ENCODE measurements at places on chromosomes 4 and X.

DNA sequence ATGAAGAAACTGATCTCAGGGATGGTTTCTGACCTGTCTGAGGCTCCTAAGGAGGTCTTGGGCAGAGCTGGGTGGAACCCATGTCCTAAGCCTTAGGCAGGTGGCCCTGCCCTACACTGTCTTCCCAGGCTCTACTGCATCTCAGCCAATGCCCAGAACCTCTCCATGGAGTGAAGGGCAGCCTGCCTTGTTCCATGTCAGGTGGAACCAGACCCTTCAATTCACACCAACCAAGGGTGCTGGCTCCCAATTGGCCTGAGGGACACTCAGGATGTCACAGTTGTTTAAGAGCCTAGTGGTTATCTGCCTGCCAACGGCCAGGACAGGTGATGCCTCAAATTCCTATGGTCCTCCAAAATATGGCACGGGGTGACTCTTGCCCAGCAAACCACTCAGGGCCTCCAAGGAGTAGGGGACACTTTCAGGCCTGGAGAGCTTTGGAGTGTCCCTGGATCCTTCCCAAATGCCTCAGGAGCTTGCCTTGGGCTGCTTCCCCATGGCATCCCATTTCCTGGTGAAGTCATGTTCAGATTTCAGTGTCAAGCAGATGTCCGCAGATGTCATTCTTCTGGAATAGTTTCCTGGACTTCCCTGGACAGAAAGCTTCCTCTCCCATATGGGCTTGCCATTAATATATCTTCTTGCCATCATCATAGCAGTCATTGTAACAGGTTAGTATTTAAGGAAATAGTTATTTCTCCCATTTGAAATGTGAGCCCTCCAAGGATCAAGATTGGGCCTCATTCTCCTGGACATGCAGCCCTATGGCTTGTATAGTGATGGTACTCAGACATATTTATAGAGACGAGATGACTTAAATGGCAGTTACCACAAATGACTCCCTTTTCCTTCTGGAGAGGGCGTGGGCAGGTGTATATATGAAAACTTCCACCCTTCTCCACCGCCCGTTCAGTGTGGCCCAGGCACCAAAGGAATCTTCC is 67.1 kb downstream of the MED28 start:
- no peak for DNase-seq

DNA sequence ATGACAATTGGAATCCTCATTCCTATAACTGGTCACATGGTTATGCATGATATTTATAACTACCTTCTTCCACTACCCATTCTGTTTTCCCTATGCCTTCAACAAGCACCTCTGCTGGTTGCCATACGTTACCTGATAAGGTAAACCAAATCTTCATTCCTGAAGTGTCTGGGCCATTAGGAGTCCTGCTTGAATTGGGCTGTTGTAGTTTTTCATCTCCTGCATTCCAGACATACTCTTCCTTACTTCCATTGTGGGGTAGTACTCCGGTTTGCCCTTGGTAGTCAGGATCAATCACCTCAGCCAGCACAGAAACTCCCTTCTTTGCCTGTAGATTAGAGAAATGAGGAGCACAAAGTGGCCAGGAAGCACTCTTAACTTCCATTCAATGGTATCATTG is 109.1 kb upstream of the LANCL3 start:
- DNase-seq = no peak

DNA sequence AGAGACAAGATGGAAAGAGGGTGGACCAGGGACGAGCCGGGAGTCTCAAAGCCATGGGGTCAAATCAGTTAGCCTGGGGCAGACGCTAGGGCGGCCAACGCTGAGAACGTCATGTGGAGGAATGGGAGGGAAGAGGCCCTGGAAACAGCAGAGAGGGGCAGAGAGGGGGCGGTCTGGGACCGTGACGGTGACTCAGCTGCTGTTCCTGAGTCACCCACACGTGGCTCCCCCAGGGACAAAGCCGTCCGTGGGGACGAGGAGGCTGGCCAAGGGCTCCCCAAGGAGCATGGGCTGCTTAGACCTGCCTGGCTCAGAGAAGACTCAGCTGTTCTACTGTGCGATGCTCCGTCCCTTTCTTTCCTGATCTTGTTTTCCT is 108.4 kb upstream of the LRPAP1 start:
- no peak for DNase-seq

GRCh38 chr4:93480452-93480851 is 348.1 kb upstream of the ATOH1 start:
- DNase-seq = no peak

DNA sequence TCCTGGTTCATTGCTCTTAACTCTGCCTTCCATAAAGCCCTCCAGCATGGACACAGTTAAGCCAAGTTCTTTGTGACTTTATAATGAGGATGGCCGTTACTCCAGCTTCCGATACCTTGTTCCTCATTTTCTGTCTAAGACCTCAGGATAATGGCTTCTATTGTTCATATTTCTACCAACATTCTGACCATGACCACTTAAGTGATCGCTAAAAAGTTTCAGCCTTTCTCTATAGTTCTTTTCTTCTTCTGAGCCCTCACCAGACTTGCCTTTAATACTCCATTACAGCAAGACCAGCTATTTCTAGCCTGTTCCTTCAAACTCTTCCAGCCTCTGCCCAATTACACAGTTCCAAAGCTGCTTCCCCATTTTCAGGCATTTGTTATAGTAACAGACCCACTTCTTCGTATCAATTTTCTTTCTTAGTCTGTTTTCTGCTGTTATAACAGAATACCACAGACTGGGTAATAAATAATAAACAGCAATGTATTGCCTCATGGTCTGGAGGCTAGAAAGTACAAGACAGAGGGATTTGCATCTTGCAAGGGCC is 12.3 kb downstream of the RNF175 start:
- DNase-seq = no peak

- DNase-seq = peak; percentile 30
These were observed 214.0 kb upstream of the UGT8 start for GRCh38 chr4:114384629-114385028.

GRCh38 chrX:103774070-103774642 is 2.5 kb upstream of the PLP1 start:
- DNase-seq = no peak

- no peak for DNase-seq
These were observed 6.1 kb downstream of the RPS3A start for GRCh38 chr4:151105454-151106032.

DNA sequence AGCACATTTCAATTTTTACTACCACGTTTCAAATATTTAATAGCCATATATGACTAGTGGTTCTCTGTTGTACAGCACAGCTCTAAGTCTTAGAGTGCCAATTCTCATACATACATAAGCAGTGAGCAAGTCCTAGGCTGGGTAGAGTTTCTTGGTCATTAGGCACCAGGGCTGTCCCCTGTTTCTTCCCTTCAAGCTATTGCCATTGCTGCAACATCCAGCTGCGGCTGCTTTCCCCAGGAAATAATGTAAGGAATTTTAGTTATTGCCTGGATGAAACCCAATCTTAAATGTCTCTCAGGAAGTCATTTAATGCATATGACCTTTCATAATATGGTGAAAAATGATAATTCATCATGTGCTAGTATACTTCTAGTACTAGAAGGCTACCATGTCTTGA is 74.1 kb upstream of the PPP3CA start:
- DNase-seq = no peak

- DNase-seq = peak; percentile 9
These were observed 26.1 kb upstream of the TBC1D1 start for GRCh38 chr4:37864786-37865185.

- no peak for DNase-seq
These were observed 34.9 kb downstream of the ELF2 start for GRCh38 chr4:139142087-139142486.

DNA sequence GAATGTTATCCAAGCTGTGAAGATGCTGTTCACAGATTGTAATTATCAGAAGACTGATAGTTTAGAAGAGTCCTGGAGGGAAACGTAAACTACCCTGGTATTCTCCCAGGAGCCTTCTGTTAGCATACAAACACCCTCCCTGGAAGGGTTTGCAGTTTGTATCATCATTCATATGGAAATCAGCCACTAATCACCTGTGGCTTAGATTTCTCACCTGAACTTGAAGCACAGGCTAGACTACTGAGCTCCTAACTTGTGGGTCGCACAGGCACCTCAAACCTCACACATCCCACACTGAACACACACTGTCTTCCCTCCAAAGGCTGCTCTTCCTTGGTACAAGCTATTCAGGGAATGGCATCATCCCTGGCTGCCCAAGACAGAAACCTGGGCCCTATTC is 30.7 kb downstream of the SHISA3 start:
- no peak for DNase-seq

DNA sequence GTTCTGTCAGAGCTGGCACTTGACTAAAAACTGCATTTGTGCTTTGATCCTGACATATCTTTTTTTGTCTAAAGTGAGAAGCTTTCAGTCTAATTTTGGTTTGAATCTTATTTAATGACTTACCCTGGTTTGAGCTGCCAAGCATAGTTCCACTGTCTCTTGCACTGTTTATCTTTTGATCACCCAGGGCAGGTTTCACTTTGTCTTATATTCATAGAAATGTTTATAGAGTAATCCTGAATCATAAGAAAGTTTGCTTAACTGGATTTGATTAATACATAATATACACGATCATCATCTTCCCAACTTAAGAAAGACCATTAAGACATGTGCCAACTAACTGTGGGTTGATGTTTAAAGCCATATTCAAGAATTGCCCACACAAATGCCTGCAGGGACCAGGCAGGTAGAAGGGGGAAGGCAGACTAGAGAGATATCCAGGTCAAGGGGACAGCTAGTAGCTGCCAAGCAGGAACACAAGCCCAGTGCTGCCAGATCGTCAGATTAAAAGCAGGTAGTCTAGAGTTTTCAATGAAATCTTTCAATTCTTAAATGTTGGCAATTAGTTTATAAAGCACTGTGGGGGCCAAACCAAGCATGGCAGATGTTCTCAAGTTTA is 1.9 kb downstream of the GK start:
- no peak for DNase-seq

- no peak for DNase-seq
These were observed 125.1 kb downstream of the PALLD start for GRCh38 chr4:168621806-168622589.

DNA sequence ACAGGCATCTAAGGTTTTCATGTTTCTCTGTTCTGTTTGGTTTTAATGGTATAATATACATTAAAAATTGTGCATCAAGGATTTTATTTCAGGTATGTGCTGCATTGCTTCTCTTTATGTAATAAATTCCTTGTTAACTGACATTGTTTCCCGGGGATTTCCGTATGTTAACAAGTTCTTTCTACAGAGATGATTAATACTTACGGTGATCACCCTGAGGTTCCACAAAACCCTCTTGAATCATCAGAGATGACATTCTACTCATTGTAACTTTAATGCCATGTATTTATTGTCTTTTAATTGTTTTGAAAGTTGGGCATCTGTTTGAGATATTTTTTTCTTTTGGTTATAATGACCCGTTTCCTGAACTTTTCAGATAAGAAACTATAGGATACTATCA is 37.5 kb downstream of the ARHGAP10 start:
- no peak for DNase-seq

DNA sequence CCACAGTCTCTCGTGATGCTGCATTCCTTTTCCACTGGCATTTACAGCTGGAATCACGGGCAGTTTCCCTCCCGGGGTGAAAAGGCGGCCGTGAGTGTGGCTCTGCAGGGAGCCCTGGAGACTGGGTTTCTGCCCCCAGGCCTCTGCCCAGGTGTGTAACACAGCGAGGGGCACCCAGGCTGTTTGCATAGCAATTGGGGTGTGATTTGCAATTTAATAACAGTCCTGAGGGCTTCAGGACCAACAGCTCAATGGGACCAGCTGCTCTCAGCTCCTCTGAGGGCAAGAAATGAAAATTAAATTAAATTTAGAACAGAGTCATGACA is 99.0 kb upstream of the SHOX start:
- no peak for DNase-seq

- no peak for DNase-seq
These were observed 66.1 kb downstream of the SOWAHB start for GRCh38 chr4:76831711-76832373.

DNA sequence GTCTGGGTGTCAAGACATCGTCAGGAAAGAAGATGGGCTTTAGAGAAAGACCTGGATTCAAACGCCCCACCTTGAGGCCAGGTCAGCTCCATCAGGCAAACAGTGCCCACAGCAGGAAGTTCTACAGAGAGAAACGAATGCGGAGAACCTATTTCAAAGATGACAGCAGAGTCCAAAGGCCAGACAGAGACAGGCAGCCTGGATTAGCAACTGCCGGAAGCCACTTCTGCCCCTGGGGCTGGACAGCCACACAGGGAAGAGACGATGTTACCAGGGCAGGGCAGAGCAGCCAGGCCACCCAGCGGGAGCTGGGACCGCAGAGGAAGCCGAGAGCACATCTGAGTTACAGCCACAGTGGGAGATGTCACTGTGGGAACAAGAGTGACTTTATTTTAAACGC is 1.2 kb downstream of the C4orf50 start:
- DNase-seq = no peak

DNA sequence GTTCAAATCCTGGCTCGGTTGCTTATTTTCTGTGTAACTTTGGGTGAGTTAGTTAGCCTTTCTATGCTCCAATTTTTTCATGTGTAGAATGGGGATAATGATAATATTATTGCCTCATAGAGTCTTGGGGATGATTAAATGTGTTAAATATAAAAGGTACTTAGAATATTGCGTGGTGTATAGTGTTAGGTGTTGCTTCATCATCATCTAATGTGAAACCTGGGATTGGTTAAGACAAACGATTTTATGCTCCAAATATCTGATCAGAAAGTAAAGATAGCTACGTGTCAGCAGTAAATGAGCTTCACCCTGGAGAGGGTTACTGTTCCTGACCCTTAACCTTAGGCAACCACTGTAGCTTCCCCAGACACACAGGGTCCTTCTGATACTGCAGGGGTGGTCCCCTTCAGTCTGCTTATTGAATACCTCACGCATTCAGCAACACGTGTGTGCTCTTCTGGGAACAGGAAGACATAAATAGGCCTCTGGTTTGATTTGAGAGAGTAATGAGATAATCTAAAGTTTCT is 50.1 kb downstream of the GPAT3 start:
- no peak for DNase-seq

GRCh38 chrX:48897157-48897624 is 377 bp downstream of the TIMM17B start:
- no peak for DNase-seq

DNA sequence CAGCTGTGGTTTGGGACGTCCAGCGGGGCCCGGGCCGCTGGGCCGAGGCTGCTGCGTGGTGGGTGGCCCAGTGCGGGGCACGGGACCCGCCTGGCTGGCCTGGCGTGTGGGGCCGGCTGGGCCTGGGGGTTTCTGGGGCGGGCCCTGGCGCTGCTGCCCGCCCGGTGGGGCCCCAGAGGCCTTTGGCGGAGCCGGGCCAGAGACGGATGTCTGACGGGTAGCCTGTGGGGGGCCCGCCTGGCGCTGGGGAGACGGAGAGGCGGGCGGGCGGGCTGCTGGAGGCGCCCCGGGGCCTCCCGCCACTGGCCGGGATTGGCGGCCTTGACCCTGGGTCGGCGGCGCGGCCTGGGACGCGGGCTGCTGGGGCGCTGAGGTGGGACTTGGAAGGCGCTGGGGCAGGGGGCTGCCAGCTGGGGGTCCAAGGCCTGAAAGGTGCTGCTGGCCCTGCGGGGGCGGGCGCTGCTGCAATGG is 8.1 kb upstream of the TIMP1 start:
- DNase-seq = no peak

DNA sequence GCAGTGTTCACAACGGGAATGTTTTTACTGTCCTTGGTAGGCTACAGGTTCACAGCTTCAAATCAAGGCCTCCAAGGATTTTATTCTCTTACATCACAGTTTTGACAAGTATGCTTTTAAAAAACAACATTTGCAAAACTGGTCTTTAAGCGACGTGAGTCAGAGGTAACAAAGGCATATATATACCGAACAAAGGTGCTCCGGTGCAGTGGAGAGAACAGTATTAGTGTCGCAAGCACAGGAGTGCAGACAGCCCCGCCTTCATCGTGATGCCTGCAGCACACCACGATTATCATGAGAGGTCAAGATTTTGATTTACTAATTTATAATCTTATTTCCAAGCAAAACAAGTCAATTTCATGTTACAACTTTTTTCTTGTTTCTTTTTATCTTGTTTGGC is 90.8 kb downstream of the GATB start:
- DNase-seq = no peak
